ENCODE measurements at places on chromosomes 7 and 10.

- DNase-seq = peak; percentile 33
These were observed 85.9 kb downstream of the FRMD4A start for GRCh38 chr10:14244801-14245211.

GRCh38 chr7:96273716-96274115 is 48.2 kb downstream of the SLC25A13 start:
- no peak for DNase-seq

DNA sequence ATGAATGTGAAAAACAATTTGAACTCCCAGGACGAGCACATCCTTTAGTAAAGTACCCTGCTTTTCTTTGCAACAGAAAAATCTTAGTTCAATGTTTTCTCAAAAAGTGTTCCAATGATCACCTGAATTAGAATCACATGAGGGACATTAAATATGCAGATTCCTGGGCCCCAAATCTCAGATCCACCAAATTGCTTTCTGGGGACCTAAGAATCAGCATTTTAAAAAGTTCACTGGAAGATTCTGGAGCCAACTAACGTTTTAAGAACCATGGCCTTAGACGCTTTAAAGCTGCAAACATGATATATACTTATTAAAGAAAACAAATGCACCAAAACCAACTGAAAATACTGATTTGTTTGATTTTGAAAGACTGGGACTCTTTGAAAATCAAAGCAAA is 143.4 kb upstream of the TMEM168 start:
- DNase-seq = no peak

- no peak for DNase-seq
These were observed 74.4 kb downstream of the PPP1R3C start for GRCh38 chr10:91558473-91558872.

GRCh38 chr10:109430043-109430760 is 493.1 kb downstream of the XPNPEP1 start:
- no peak for DNase-seq

- DNase-seq = no peak
These were observed 90.1 kb downstream of the FAM53B start for GRCh38 chr10:124653811-124654651.

DNA sequence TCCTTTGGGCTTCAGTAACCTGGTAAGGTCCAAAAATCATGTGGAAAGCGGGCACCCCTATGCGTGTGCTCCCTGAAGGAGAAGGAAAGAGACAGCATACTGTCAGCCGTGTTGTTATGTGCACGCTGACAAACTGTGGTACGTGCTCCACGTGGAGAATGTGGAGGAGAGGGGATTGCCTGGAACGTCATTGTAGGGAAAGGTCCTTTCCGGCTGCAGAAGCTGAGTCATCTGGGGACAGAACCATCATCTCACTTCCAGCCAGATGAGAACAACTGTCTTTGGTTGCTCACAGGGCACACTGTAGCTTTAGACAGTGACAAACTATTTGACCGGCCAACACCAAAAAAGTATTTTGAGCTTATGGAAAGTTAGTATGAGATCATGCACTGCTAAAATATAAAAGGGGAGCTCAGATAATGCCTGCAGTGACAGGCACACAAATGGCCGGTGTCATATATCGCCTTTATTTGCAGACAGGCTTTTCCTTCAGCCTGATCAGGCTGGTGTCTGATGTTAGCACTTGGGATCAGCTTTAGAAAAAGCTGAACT is 38.8 kb upstream of the GRB10 start:
- no peak for DNase-seq

- DNase-seq = no peak
These were observed 112.7 kb downstream of the TCERG1L start for GRCh38 chr10:131198843-131199242.

DNA sequence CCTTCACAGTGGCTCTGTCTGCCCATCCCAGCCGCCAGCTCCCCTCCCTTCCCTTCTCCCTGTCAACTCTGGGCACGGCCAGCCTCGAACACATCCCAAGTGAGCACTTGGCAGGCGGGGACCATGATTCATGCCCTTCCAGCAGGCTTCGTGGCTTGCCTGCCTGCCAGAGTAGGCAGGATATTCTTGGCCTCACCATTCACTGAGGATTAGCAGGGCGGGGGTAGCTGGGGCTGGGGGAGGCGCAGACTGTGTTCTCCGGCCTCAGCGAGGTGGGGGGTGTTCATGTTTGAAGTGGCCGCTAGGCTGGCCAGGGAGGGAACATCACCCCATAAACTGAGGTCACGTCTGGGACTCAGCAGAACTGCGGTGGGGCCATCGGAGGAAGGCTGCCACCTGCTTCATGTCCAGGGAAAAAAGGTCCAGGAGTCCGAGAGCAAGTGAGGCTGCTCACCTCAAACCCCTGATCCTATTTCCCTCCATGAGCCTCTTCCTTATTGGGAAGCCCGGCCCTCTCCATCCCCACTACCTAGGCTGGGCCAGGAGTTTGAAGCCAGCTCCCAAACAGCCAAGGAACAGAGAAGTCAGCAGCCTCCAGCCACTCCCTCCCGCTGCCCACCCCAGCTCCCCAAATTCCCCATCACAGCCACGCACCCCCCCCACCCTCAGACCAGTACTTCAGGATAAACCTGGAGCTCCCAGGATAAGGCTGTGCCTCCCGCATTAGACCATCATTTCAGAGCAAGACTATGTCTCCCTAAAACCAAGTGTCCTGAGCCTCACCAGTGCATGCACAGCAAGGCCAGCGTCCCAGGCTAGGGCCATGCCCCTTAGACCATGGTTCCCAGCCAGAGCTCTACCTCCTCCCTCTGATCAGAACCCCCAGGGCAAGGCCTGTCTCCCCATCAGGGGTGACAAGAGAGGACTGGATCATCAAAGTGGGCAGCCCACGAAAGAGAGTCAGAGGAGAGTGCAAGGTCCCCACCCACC is 42.8 kb upstream of the RABGEF1 start:
- peak; percentile 65 for DNase-seq

DNA sequence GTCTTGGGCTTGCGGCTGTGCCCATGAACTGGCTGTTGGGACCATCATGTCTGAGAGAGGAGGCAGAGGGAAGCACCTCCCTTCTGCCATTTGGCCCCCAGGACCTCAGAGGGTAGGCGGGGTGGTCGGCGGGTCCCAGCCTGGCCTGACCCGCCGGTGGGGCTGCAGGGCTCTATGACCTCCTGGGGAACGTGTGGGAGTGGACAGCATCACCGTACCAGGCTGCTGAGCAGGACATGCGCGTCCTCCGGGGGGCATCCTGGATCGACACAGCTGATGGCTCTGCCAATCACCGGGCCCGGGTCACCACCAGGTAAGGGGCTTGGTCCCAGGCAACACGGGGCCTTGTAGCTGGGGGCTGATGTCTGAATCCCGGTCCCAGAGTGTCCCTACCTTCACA is 14.1 kb downstream of the SUMF2 start:
- no peak for DNase-seq

DNA sequence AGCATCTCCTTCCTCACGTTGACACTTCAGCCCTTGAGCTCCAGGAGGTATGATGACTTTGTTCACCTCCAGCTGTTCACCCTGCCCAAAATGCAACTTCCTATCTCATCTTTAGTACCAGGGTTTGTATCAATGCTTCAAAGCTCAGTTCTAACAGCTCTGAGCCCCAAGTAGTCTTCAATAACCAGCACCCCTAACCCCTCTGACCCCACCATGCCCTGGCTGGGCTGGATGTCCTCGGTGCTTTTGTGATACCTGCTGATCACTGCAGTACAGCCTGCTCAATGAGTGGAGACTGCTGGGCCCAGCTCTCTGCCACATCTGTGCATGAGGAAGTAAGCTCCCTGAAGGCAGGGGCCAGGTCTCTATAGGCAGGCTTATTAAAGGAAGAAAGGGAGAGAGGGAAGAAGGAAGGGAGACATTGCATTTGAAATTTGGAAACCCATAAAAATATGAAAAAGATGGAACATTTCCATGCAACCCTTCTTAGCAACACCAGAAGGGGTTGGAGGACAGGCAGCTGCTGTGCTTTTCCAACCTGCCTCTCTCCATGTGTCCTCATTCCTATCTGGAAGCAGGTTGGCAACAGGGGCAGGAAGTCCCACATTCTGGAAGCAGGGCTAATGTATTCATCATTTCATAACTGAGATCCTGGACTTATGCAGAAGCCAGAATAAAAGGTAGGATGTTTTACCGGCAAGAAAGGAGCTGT is 756.1 kb downstream of the GRID1 start:
- DNase-seq = no peak

DNA sequence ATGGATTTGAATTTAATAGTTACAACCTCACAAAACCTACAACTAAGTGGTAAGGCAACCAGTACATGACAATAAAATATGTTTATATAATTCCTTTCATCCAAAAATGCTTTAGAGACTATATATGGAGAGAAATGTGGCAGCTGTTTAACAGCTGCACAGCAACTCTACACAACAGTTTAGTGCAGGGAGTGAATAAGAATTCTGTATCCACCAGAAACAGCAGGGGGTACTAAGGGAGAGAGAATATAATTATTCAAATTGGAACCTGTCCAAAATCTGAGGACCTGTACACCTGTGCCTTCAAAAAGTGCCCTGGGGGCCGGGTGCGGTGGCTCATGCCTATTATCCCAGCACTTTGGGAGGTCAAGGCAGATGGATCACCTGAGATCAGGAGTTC is 49.6 kb downstream of the POLL start:
- no peak for DNase-seq

DNA sequence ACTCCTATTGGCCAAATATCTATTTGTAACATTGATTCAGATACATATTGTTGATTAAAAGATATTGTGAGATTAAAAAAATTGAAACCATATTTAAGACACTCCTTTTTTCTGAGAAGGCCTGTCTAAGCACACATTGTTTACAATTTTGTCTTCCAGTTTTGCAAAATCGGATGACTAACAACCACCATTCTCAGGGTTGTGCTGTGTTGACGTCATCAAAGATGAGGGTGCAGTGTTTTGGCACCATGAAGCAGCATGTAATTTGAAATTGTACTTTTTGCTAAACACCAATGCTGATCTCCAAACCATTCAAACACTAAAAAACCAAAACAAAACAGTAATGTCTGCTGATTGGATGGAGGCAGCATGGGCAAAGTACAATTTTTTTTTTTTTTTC is 7.4 kb downstream of the CREB5 start:
- no peak for DNase-seq

DNA sequence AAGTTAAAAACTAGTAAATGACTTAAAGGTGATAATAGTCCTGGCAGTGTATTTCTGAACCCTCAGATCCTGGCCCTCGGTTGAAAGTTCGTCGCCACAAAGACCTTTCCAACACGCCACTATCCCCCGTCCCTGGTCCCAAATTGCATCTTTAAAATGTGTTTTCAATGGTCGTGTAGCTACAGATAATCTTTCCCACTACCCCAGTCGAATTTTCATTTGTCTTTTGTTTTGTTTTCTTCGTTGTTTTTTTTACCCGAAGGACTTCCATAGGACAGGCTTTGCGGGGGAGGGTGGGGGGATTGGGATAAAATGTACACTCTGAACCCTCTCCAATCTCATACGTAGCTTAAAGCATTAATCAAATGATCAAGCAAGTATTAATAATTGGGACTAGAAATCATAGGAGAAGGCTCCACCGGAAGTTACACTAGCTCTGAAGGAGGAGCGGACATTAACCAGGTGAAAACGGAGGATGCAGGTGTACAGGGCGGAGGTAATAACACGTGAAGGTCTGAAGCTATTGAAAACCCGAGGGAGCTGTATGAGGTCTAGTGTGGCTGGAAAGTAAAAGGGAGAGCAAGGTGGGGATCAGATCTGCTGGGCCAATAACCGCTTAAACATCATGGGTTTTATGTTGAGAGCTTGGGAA is 32.8 kb upstream of the PHF14 start:
- DNase-seq = peak; percentile 4

DNA sequence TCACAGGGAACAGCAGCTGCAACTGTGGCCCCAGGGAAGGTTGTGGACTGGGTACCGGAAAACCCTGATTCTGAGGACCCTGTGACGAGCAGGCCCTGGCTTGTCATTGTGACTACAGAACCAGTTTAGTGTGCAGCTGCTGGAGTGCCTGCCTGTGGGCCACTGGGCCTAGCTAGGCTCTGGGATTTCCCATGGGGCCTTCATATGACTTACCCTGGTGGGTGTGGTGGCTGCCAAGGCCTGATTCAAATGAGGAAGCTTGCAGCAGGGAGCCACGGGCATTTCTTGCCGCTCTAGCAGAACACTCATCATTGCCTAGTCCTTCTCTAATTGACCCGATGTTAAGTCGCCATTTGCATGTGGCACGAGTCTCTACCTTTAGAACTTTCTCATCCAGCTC is 14.7 kb upstream of the CAMK2G start:
- DNase-seq = peak; percentile 40

DNA sequence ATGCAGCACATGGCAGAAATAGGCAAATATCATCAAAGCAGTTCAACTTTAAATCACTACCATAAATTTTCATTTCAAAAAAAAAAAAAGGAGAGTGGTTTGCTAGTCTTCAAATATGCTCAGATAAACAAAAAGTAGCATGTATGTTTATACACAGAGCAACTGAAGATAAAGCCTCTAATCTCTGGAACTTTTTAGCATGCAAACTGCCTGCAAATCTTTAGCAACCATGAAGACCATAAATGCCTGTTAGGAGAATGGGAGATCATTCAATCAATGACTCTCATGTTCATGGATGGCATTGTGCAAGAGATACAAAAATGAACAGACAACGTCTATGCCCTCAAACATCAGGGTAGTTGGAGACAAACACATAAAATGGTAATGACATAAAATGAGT is 57.3 kb downstream of the ORC5 start:
- no peak for DNase-seq

GRCh38 chr7:43591558-43592180 is 8.8 kb downstream of the STK17A start:
- DNase-seq = no peak

GRCh38 chr7:22426463-22427094 is 69.6 kb upstream of the RAPGEF5 start:
- no peak for DNase-seq

DNA sequence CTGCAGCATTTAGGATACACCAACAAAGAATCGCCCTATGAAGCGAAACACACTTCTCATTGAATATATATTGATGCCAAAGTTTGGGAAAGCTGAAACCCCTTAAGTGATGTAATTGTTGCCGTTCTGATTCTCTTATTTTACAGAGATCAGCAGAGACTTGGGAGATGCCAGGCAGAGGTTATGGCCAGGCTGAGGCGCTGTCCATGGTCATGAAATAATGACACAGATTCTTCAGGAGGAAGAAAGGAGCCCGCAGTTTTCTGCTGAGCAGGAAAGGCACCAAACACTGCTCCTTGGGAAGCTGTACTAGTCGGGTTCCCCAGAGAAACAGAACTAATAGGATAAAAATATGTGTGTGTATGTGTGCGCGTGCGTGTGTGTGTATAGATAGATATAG is 566.0 kb downstream of the CALN1 start:
- DNase-seq = no peak

DNA sequence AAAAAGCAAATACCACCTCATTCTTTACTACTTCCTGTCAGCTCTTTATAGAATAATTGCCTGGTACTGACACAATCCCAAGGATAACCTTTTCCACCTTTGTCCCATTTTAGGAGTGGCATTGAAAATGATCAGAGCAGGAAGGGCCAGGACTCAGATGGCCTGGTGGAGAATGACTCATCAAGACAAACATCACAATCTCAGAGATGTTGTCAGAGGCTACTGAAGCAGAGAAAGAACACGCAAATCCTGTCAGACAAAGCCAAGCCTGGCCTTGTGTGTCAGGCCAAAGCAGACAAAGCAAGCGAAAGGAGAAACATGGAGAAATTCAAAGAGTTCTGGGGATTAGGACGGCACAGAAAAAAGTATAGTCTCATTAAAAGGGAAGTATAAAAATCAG is 40.9 kb downstream of the NSUN6 start:
- peak; percentile 61 for DNase-seq

GRCh38 chr7:84144935-84145334 is 49.7 kb downstream of the SEMA3A start:
- no peak for DNase-seq
